ENCODE measurements at places on chromosomes 6 and 20.
A peak's percentile ranks its signal among the peaks of the same experiment; 100 is the strongest.

DNA sequence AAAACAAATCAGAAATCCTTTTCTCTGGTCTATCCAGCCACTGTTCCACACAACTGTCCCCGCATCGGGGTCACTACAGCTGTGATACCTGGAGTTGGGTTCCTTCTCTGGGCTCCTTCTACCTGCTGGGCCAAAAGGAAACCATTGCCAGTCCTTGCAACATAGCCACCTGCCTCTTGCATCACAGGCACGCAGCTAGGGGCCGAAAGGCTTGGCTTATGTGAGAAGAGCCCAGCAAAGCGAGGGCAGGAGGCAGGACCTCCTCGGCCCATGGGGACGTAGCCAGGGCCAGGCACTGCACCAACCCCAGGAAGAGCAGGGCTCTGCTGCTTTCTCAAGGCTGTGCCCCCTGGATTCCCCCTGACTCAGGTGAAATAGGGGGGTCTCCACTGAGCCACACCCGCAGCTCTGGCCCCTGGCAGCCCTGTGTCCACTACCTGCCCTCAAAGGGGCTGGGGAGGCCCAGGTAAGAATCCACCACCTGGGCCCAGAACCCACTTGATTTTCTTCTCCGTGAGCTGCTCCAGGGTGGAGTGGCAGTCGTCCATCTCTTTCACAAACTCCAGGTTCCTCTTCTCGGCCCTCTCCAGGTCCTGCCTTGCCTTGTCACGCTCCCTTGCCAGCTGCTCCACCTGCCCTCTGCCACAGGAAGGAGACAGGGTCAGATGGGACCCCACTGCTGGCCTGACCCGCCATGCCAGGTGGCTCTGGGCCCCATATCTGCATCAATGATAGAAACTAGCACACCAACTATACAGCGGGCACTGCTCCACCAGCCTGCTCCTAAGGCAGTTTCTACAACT lies 88.9 kb downstream of the GINS1 start:
- DNase-seq, result no peak

DNA sequence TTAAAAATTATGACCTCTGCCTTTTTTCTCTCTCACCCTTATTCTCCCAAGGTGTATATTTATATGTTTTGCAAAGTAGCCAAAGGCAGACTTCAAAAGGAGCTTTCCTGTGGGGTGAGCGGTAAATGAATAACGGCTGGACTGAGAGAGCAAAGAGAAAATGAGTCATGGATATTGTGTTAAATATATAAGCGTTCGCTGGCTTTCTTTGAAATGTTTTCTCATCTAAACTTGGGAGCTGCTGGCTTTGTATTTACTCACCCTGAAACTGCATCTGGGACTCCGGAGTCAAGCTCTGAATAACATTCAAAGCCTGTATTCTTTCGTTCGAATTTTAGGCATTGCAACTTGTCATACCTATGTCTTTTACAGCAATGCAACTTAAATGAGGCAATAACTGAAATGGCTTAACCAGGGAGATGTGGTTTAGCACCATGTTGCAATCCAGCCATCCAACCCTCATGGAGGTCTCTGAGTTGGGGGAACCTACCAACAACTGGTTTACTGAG lies 32.0 kb downstream of the ATXN1 start:
- peak; percentile 69 for DNase-seq

- no peak for DNase-seq
These were observed 12.7 kb upstream of the DSN1 start for GRCh38 chr20:36786246-36786645.

DNA sequence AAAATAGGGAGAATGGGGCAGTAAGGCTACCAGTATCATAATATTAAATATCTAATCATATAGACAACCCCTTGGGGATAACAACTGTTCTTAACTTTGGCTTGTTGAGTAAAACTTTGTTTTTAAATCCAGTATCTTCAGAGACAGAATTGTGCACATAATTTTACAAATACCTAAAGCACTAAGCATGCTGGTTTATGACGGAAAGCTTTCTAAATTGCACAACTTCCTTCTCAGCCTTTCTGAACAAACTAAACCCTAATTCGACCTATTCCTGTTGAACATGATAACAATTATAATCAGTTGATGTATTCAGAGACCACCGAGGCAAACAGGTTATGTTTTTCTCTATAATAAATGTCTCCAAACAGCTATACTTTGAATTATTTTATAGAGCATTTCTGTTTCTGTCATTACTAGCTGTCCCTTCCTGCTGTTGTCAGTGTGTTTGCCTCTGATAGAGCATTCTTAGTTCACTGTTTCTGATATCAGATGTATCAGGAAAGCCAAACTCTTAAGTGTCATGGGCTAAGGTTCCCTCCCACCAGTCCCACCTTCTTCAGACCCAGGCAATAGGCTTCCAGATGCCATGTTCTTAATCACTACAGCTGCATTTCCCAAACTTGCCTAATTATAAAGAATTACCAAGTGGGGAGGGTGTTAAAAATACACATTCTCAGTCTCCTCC lies 8.7 kb downstream of the ZHX3 start:
- DNase-seq, result no peak

- DNase-seq, result no peak
These were observed 37.1 kb downstream of the MAN1A1 start for GRCh38 chr6:119312441-119312840.

GRCh38 chr6:28586324-28586723 lies 60.6 kb downstream of the GPX5 start:
- no peak for DNase-seq

- no peak for DNase-seq
These were observed 4.6 kb upstream of the REV3L start for GRCh38 chr6:111487661-111488060.

- DNase-seq, result no peak
These were observed 23.0 kb upstream of the STK38 start for GRCh38 chr6:36570264-36570663.

DNA sequence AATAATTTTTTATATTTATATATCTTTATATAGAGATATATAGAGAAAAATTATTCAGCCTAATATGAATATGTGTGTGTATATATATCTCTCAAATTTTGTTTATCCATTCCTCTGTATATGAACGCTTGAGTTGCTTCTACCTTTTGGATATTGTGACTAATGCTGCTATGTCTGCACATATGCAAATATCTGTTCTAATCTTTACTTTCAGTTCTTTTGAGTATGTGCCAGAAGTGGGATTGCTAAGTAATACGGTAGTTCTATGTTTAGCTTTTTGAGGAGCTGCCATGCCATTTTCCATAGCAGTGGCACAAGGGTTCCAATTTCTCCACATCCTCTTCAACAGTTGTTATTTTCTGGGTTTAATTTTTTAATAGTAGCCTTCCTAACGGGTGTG lies 72.8 kb upstream of the CEP85L start:
- DNase-seq, result no peak

- no peak for DNase-seq
These were observed 51.3 kb downstream of the MDN1 start for GRCh38 chr6:89768324-89768723.

- no peak for DNase-seq
These were observed 319.1 kb upstream of the NT5E start for GRCh38 chr6:85130743-85131142.

DNA sequence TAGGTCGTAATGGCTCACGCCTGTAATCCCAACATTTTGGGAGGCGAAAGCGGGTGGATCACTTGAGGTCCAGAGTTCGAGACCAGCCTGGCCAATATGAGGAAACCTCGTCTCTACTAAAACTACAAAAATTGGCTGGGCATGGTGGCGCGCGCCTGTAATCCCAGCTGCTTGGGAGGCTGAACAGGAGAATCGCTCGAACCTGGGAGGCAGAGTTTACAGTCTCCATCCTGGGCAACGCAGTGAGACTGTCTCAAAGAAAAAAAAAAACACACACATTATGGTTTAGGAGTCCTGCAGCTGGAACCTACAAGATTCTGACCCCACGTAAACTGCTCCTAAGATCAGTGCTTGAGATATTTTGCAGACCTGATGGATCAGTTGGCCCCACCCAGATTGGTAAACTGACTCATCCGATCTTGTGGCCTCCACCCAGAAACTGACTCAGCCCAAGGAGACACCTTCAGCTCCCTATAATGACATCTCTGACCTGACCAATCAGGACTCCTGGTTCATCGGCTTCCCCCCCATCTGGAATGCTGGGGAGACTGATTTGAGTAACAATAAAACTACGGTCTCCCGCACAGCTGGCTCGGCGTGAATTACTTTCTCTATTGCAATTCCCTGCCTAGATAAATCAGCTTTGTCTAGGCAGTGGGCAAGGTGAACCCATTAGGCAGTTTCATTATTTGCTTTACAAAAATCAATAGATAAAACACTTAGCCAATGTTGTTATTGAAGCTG lies 96.2 kb upstream of the BTN3A2 start:
- DNase-seq, result peak; percentile 82

- peak; percentile 67 for DNase-seq
These were observed 916 bp downstream of the TRIM27 start for GRCh38 chr6:28922821-28923317.

DNA sequence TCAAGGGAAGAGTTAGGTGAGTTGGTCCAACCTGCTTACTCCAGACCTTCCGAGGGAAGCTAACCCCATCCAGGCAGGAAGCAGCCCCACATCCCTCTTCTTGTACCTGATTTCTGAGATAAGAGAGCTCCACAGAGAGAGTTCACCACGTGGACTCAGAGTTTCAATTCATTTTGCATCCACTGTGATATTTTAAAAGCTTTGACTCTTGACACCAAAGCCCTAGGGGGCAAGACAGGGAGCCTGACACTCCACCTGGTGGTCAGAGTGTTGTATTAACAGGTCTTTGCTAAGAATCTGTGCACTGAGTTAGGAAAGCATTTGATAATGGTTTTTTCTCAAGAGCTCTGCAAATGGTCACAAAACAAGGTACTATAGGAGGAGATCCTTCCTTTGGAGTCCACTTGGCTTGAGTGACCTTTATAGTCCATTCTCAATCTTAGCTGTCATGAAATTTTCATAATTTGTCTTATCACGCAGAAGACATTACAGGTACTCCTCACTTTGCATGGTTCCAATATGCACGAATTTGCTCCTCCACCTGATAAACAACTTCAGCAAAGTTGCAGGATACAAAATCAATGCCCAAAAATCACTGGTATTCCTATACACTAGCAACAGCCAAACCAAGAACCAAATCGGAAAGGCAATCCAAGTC lies 56.2 kb upstream of the RIPOR2 start:
- peak; percentile 87 for DNase-seq

GRCh38 chr6:35943390-35943789 lies 22.5 kb upstream of the SRPK1 start:
- DNase-seq, result no peak

GRCh38 chr6:139982652-139983295 lies 608.3 kb upstream of the CITED2 start:
- no peak for DNase-seq

DNA sequence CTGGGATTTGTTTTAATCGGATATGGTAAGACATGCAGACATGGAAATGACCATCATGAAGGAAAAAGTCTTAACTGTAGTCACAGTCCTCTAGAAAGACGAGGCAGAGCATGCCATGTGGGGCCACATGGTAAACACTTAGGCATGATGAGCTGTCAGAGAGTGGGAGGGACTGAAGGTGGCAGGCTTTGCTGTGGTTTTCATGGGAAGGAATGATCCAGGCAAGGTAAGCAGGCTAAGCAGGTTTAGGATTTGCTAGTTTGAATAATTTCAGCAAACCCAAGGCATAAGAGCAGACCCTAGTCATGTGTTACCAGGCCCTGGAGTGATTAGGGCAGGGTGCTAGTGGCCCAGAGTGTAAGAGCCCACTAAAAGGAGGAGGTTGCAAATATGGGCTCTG lies 47.2 kb upstream of the STMND1 start:
- no peak for DNase-seq

DNA sequence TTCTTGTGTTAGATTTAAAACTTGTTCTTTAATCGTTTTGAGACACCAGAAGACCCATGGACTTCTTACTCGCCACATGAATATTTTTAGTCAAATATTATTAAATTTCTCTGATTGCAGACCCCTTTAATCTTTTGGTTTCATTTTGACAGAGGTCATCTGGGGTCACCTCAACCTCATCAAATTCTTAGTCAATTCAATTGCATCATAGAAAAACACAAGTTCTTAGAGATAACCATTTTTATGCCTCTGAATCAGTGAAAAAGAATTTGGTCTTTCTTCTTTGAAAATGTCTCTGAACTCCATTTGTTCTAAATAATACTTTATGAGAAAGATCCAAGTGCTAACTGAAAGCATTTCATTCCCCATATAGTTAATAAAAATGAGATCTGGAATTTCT lies 55.2 kb upstream of the CBLN4 start:
- DNase-seq, result no peak

GRCh38 chr6:132780770-132781371 lies 17.6 kb downstream of the SLC18B1 start:
- DNase-seq, result no peak

DNA sequence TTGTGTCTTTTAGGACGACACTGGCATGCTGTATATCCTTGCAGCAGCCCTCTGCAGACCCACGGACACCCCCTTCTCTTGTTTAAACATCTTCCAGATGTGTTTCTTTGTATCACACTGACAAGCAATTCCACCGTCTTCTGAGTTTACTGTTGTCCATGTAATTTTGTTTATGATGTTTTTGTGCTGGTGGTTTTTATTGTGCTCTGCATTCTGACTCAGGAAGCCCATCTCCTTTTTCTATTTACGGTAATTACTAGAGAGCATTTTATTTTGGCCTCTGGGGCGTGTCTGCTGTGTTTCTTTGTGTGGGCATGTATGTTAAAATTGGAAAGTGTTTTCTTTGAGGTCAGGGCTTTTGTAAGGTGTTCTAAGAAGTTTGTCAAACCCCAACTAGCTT lies 111.9 kb downstream of the JARID2 start:
- no peak for DNase-seq

DNA sequence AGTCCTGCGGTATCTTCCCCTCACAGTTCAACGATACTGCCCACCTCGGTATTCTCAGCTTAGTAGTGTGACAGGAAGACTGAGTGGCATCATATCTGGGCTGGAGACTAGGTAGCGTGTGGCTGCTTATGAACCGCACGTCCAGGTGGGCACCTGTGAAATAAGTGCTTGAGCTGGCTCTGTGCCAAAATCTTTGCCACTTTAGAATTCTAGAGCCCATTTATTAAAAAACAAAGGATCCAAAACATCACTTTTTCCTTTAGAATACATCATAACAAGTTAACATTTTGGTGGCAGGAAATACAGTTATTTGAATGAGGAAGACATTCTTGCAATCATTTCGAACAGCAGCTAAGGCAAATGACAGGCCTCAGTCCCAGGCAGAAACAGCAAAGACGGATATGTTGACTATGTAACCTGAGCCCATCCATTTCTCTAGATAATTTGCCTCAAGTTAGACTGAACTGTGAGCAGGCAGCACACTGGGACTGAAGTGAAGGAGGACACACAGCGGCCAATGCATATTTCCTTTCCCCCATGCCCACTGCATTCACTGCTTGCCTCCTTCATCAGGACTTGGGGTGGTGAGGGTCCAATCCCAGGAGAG lies 136.6 kb downstream of the GMDS start:
- DNase-seq, result no peak

All from activated CD8-positive, alpha-beta memory T cell treated with anti-CD3 and anti-CD28 coated beads, Interleukin-2, amount 10 ng/mL, durations not matched to agents 7 days and 5 days (primary cell).